Germinal center (tissue), 1 donor: ENCODE measurements at places on chromosomes 7 and 10.
A peak's percentile ranks its signal among the peaks of the same experiment; 100 is the strongest.

- peak; percentile 72 for DNase-seq
These were observed 1.4 kb upstream of the LCOR start for GRCh38 chr10:96830511-96831199.

GRCh38 chr10:70914316-70914864 is 26.0 kb upstream of the PCBD1 start:
- DNase-seq, result no peak

DNA sequence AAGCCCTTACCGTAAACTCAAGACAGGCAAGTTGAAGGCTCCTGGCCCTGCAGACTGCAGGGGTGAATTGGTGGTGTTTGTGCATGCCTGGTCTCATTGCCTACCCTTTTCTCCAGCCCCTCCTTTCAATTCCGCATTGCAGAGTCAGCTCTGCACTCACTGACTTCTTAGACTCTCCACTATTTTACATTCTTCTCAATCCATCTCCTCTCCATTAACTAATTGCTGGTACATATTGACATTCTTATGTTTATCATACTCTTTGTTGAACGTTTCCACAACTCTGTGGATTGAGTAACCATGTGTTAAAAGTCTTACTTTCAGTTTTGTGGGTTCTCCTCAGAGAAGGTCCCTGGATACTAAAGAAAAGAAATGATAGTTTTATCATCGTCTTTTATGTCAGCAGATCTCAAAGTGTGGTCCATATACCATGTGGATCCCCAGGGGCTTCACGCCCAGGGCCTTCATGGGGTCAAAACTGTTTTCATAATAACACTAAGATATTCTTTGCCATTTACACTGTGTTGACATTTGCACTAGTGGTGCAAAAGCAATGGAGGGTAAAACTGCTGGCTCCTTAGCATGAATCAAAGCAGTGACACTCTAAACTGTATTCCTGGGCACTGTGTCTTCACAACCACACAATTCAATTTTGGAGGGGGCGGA is 135.4 kb upstream of the FZD1 start:
- no peak for DNase-seq

- no peak for DNase-seq
These were observed at the start of gene AKR1C3 for GRCh38 chr10:5094265-5095205. Gene AKR1C3, plus strand, starts transcription at chr10:5094414. Its CDS starts 31 bp downstream, at chr10:5094445.

- DNase-seq, result no peak
These were observed 269.6 kb downstream of the MDFIC start for GRCh38 chr7:115191526-115191925.

DNA sequence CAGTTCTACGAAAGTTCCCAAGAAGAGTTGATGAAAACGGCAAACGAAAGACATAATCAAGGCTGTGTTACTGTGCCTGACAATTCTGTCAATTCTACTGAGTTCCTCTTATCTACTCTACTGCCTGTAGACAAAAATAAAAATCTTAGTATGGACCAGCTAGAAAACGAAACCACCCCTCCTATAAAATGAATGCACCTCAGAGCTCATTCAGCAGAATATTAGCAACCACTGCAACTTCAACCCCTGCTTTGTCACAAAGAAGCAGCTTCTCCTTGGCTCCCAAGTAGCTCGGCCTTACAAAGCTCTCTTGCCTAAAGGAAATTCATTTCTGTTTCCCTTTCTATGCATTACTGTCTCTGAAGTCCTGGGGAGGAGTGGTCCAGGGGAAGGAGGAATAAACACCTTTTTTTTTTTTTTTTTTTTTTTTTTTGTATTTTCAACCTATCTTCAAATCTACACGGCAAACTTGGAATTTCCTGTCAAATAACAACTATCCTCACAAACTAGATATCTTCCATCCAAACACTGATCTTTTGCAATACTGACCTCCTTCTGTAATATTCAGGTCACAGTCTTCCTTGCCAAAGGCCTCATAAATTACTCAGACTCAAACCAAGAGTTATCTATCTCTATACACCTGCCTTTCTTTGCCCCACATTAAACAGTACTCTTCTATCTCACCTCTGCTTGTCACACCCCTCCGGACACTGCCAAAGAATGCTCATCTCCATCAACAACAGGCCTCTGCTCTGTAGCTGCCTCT is 74.3 kb downstream of the GLI3 start:
- DNase-seq, result no peak

DNA sequence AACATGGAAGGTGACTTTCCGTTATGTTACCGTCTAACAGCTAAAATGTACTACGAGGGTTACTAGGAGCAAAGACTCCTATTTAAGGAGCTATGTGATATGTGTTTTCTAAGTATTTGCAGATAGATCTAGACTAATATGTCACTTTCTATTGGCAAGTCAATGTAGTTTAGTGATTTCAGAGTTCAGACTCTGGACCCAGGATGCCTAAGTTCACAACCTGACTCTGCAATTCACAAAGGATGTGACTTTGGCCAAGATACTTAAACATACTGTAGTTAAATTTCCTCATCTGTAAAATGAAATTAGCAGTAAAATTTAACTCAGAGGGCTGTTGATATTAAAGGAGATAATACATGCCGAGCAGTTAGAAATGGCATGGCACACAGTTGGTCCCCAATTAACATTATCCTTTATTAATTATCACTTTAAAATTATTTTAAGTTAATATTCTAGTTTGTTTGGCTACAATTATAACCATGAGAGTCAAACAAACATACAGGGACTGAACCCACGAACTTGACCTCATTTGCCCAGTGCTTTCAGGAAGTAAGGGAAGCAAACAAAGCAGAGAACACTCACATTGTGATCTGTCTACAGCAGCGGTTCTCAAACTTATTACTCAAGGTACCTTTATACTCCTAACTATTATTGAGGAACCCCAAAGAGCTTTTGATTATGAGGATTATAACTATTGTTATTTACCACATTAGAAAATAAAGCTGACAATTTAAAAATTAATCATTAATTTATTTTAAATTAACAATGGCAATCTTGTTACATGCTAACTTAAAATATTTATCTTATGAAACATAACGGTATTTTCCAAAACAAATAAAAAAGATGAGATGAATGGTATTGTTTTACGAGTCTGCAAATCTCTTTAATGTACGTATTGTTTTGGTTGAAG is 94.4 kb downstream of the ANK3 start:
- DNase-seq, result no peak

GRCh38 chr7:159094023-159094740 is 50.5 kb downstream of the VIPR2 start:
- no peak for DNase-seq

GRCh38 chr7:143908120-143908519 is 6.1 kb upstream of the TCAF1 start:
- no peak for DNase-seq

- no peak for DNase-seq
These were observed 805.1 kb downstream of the TNS3 start for GRCh38 chr7:46776790-46777189.

- no peak for DNase-seq
These were observed 37.7 kb downstream of the TRIL start for GRCh38 chr7:28920424-28920823.

DNA sequence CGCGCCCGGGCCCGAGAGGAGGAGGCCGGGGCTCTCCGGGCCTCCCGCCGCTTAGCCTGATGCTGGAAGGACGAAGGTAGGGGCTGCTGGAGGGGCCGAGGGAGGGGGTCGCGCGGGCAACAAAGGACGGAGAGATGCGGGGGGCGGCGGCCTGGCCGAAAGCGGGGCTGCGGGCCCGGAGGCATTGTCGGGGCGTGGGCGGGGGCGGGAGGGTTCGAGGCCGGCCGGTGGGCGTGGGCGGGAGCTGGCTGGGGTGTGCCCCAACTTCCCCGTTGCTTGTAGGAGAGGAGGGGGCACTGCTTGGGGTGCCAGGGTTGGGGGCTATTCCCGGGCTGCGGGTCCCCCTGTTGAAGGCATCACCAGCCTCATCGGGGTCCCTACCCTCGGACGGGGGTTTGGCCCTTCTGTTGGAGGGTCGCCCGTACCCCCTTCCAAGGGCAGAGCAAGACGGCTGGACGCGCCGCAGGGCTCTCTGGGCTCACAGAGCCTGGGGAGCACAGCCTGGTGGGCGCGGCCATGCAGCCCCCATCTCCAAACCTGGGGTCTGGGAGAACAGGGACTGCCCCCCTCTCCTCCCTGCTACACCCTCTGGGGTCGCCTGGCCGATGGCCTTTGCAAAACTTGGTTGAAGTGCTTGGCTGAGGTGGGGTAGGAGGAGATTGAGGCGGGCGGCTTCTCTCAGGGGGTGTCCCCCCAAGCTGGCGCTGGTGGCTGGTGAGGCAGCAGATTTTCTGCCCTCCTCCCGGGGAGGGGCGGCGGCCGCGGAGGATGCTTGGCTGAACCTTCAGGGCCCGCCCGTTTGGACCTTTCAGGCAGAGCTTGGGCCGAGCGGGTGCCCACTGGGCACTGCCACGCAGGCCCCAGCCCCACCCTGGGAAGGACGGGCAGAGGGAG is 699 bp downstream of the CLIP2 start:
- peak; percentile 46 for DNase-seq

DNA sequence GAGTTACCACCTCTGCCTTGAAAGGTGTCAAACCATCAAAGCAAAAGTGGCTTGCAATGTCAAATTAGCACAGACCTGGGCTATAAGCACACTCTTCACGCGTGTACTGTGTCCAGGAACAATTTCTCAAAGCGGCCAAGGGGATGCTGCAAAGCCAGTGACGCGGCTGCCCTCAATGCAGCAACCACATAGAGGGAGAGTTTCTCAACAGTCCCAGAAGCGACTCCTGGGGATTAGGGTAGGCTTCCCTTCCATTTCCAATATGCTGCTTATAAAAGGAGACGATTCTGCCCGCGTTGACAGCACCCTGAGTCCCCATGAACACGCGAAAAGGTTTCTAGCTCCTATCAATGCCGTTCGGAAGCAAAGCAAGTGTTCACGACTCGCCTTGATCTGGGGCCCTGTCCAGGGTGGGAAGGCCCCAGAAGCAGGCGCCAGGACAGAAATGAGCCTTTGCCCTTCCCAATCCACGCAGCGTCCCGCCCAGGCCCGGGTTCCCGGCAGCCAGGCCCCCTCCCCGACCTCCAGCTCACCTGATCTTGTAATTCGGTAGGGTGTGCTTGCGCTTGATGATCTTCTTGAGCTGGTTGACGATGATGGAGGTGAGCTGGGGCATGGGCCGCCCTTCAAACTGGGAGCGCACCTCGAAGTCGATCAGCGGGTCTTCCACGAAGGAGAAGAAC is 1.3 kb downstream of the PDZD8 start:
- peak; percentile 20 for DNase-seq

DNA sequence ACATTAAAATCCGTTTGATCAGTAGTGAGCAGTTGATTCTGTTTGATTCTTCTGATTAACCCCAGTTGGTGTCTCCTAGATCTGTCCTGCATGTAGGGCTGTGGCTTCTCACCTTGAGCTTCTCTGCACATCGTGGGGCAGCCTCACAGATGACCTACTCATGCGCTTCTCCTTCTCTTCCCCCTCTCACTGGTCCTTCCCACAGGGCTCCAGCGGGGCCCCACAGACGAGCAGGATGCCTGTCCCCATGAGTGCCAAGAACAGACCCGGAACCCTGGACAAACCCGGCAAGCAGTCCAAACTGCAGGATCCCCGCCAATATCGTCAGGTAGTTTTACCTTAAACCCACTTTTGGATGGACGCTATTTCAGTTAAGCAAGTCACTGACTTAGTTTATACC is 178.9 kb downstream of the ARHGAP21 start:
- DNase-seq, result no peak

GRCh38 chr7:50661345-50662040 is 96.3 kb upstream of the DDC start:
- DNase-seq, result no peak

DNA sequence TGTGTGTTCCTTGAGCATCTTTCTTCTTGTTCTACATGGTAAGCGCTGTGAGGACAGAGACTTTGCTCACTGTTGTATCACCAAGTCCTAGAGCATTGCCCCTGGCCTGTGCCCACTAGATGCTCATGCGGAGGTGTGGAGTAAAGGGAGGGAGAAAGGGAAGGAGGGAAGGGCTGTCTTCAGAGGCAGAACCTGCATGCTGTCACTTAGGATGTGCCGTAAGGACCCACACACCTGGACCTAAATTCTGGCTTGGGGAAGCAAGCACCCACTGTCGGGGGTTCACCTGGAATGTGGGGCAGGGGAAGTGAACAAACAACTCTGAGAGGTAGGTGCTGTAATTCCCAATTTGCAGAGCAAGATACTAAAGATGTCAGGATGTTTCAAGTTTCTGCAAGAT is 129.5 kb downstream of the PTPN20 start:
- DNase-seq, result no peak

DNA sequence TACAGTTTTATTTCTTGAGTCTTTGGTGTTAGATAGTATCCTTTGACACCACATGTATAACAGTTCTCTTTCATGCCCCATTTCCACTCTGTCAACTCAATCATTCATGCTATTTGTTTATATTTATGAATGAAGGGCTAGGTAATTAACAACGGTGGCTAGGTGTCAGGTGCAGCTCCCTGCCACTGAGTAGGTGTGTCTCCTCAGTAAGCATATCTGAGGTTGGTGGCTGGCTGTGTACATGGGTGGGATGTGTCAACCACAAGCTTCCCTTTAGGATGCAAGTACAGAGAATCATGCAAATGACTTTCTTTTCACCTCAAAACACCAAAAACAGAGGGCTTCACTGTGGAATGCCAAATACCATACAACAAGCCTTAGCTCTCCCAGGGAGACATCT is 83.4 kb downstream of the ZNF365 start:
- DNase-seq, result no peak

DNA sequence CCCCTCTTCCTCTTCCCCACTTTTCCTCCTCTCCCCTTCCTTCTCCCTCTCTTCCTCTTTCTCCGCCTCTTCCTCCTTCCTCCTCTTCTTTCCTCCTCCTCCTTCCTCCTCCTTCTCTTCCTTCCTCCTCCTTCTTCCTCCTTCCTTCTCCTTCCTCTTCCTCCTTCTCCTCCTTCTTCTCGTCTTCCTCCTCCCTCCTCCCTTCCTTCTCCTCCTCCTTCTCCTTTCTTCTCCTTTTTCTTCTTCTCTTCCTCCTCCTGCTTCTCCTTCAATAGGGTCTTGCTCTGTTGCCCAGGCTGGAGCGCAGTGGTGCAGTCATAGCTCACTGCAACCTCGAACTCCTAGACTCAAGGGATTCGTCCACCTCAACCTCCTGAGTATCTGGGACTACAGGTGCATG is 56.9 kb downstream of the PALD1 start:
- no peak for DNase-seq
